Type B pancreatic cell (in vitro differentiated cells): ENCODE measurements at places on chromosomes 5 and 9. TPM values are rescaled to one million over a fixed set of nuclear protein-coding genes. Genes with fewer than 3 reads are reported as not detected.

- DNase-seq = no peak
- H3K27me3 ChIP-seq = no peaks in the 10 kb centered on the region
- no peaks in the 10 kb centered on the region for H3K36me3 ChIP-seq
- peaks cover 4% of the 10 kb centered on the region for H3K4me1 ChIP-seq
Measured at GRCh38 chr9:124629600-124629999, 122.4 kb upstream of the NR5A1 start.

DNA sequence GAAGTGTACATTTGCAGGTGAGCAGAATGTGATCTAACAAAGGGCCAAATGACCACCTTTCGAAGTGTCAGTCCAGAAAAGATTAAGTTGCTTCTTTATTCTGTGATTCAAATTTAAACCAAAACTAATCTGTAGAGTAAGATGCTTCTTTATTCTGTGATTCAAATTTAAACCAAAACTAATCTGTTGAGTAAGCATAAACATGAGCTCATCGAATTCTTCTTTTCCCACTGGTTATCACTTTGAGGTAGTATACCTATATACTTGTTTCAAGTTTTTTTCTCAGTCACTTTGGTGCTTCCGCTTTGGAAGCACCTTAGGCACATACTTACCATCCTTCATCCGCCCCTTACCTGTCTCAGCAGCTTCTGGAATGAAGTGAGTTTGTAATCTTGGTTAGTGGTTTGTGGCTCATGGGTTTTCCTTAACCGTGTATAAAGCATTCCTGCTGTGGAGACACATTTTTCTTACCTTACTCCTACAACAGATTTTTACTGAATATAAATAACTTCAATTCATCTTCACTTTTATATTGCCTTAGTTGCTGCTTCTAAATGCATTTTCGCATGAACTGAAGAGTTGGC is 40.7 kb upstream of the CTXN3 start:
- no peak overlapping the region for H3K27ac ChIP-seq
- H3K36me3 ChIP-seq = no peaks in the 10 kb centered on the region
- no peak for DNase-seq
- H3K27me3 ChIP-seq = no peaks in the 10 kb centered on the region

GRCh38 chr5:50853151-50853550 is 186.7 kb downstream of the PARP8 start:
- no peak overlapping the region for H3K27ac ChIP-seq
- H3K36me3 ChIP-seq = no peaks in the 10 kb centered on the region
- no peak overlapping the region for H3K4me3 ChIP-seq
- H3K27me3 ChIP-seq = peaks cover 16% of the 10 kb centered on the region
- DNase-seq = no peak

DNA sequence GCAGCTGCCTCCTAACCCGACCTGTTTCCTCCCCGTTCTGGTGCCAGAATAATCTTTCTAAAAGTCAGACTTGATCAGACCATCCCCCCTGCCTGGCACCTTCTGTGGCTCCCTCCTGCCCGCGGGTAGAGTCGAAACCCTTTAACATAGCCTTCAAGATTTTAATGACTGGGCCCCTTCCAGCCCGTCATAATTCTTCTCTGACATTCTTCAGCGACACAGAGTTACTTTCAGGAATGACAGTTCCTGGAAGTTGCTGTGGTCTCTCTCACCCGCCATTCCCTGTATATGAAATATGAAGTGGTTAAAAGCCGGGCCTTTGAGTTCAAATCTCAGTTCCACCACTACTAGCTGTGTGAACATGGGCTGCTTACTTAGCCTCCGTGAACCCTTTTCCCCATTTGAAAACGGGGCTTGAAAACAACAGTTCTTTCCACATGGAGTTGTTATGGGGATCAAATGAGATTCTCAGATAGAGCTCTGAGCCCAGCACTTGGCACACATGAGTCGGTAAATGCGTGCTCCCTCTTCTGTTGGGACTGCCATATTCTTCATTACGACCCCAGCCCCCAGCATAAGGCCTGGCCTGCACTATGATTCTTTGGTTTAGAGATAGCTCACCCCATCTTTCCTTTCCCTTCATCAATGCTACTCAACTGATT is 737 bp downstream of the NANS start:
- H3K36me3 ChIP-seq = peaks cover 4% of the 10 kb centered on the region
- H3K4me1 ChIP-seq = peaks cover 4% of the 10 kb centered on the region
- H3K27me3 ChIP-seq = no peaks in the 10 kb centered on the region
- peak overlapping the region; percentile 99 for H3K27ac ChIP-seq

DNA sequence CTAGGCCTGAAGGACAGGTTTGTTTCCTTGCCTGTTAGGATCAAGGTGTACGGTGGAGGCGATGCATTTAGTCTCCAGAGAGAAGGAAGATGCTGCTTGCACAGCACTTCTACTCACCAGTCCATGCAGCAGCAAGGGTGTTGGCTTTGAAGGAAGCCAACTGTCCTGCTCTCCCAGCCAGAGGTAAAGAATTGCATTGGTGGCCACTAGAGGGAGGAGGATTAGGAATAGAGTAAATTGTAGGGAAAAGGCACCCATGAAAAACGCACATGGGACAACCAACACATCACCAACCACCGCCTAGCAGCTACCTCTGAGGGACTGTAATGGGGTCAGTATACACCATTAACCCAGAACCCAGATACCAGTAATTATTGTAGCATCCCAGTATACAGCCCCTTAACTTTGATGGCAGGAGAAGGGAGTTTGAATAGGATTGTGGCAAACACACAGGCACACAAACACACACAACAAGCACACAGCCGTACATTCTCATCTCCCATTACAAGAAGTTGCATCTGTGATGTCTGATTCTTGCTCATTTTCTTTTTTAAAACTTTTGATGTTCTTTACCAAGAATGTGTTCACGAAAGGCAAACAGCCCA is 267.7 kb downstream of the ADAMTS6 start:
- no peak overlapping the region for H3K4me3 ChIP-seq
- no peak overlapping the region for H3K27ac ChIP-seq
- no peaks in the 10 kb centered on the region for H3K36me3 ChIP-seq
- no peak for DNase-seq

- H3K4me1 ChIP-seq = peaks cover 5% of the 10 kb centered on the region
- H3K27ac ChIP-seq = no peak overlapping the region
- H3K27me3 ChIP-seq = peaks cover 3% of the 10 kb centered on the region
- no peak for DNase-seq
- H3K4me3 ChIP-seq = no peak overlapping the region
Measured at GRCh38 chr5:24208686-24209106, 436.1 kb downstream of the CDH10 start.

The TMEM215 gene
- total RNA-seq = 0.27 TPM in 1 of 2 replicates, not detected in the other

The LOX gene
- total RNA-seq = 0.90 and 6.6 TPM in 2 replicates

The IFNA2 gene
- not detected in 2 replicates for total RNA-seq
